Body of pancreas (tissue), 4 donors: ENCODE measurements at places on chromosomes 1 and 21. TPM values are rescaled to one million over a fixed set of nuclear protein-coding genes. Genes with fewer than 3 reads are reported as not detected.

- H3K36me3 ChIP-seq: no peaks in the 10 kb centered on the region
Measured at GRCh38 chr1:28718586-28719331, 18.0 kb upstream of the YTHDF2 start.

- H3K36me3 ChIP-seq: no peaks in the 10 kb centered on the region
- DNase-seq: no peak
- H3K27me3 ChIP-seq: no peaks in the 10 kb centered on the region
Measured at GRCh38 chr1:111882559-111882958, 106.9 kb downstream of the KCND3 start.

- peak overlapping the region; percentile 46 for H3K27ac ChIP-seq
- peak; percentile 89 for DNase-seq
- H3K4me1 ChIP-seq: peaks cover 8% of the 10 kb centered on the region
Measured at GRCh38 chr21:31629972-31630711, 29.4 kb upstream of the SOD1 start.

DNA sequence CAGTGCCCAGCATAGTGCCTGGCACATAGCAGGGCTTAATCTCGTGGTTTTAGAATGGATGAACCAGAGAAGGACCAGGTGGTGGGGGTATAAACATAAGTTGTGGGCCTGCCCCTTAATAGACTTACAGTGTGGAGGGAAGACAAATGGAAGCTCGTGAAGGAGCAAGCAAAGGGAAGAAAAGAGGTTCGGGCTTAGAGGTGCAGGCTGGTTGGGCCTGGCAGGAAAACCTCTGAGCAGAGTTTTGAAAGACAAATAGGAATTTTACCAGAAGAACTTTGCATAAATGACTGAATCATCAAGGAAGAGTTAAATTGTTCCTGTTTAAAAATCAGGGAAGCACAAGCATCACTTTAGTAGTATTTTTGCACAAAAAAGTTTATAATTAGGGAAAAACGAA is 4.5 kb downstream of the RHOU start:
- no peak for DNase-seq
- H3K27me3 ChIP-seq: no peaks in the 10 kb centered on the region
- H3K36me3 ChIP-seq: peaks cover 6% of the 10 kb centered on the region
- H3K27ac ChIP-seq: no peak overlapping the region
- no peak overlapping the region for H3K4me3 ChIP-seq
- H3K4me1 ChIP-seq: peaks cover 31% of the 10 kb centered on the region

DNA sequence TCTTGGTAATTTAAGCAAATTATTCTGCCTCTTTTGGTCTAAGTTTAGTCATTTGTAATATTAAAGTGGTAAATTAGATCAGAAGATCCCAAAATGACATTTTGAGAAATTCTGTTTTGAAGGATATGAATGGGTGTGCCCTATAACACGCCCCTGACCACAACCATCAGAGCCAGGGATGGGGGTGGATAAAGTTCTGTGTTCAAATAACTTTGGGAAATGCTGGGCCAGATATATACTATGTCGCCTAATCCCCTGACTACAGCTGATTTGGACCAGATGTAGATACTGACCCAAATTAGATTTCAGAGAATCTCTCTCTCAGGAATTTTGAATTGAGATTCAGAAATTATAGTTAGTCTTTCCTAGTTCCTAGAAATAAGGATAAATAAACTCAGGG is 21.2 kb upstream of the EDEM3 start:
- no peak overlapping the region for H3K4me3 ChIP-seq
- H3K27ac ChIP-seq: no peak overlapping the region
- H3K36me3 ChIP-seq: no peaks in the 10 kb centered on the region
- DNase-seq: no peak
- no peaks in the 10 kb centered on the region for H3K27me3 ChIP-seq

GRCh38 chr1:239861985-239862384 is 229.7 kb upstream of the FMN2 start:
- H3K36me3 ChIP-seq: no peaks in the 10 kb centered on the region
- H3K27me3 ChIP-seq: no peaks in the 10 kb centered on the region
- no peak overlapping the region for H3K27ac ChIP-seq
- H3K4me3 ChIP-seq: no peak overlapping the region

DNA sequence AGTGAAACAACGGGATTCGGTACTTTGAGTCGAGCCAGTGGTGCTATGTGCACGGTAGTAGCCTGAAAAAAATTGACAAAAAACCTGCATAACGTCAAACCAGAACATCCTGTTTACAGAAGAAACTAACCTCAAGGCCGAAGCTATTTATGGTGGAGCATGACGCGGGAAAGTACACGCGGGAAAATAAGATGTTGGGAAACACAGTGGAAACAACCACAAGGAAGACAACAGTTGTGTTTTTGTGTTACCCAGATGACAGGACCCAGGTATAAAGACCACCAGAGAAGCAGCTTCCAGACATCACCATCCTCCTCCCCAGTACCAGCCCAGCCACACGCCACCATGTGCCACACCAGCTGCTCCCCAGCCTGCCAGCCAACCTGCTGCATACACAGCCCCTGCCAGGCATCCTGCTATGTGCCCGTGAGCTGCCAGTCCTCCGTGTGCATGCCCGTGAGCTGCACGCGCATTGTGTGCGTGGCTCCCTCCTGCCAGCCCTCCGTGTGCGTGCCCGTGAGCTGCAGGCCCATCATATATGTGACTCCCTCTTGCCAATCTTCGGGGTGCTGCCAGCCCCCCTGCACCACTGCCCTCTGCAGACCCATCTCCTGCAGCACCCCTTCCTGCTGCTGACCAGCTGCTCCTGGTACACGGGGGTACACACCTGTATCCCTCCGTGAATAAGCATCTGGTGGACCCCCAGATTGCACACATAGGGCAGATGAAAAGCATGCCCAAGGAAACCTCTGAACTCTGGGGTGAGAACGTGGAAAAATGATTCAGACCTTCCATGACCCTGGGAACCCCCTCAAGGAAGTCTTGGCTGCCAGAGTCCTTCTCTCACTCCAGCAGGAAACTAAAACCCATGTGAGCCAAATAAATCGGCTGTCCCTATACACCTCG is at the start of gene KRTAP12-3:
Gene KRTAP12-3, plus strand, starts transcription at position 298 of the 906 bp plus-strand sequence. Its CDS starts 48 bp downstream, at position 346.
- no peak within 1 kb of the TSS for H3K27ac ChIP-seq
- no peaks in the 10 kb centered on the region for H3K4me1 ChIP-seq
- H3K36me3 ChIP-seq: no peaks in the 10 kb centered on the region
- no peak for DNase-seq
- no peaks in the 10 kb centered on the region for H3K27me3 ChIP-seq

GRCh38 chr1:88673446-88673845 is 10.6 kb upstream of the PKN2 start:
- no peak overlapping the region for H3K4me3 ChIP-seq
- H3K36me3 ChIP-seq: no peaks in the 10 kb centered on the region
- no peak for DNase-seq

Gene PLA2G2C
- not detected for total RNA-seq

Gene CHIT1
- 0.26 TPM for total RNA-seq

Gene DMBX1
- not detected for total RNA-seq

DNA sequence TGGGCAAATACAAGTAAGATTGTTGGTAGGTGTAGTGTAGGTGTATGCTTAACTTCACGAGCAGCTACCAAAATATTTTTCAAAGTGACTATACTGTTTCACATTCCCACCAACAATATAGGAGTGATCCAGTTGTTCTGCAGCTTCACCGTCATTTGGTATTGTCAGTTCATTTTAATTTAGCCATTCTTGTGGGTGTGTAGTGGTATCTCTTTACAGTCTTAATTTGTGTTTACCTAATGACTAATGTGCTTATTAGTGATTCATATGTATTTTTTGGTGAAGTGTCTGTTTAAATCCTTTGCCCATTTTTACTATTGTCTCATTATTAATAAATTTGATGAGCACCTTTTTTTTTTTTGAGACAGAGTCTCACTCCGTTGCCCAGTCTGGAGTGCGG is 35.4 kb downstream of the RCSD1 start:
- H3K4me3 ChIP-seq: no peak overlapping the region
- no peaks in the 10 kb centered on the region for H3K27me3 ChIP-seq
- no peaks in the 10 kb centered on the region for H3K4me1 ChIP-seq
- no peak overlapping the region for H3K27ac ChIP-seq

- DNase-seq: no peak
- H3K4me1 ChIP-seq: no peaks in the 10 kb centered on the region
- H3K4me3 ChIP-seq: no peak overlapping the region
- no peak overlapping the region for H3K27ac ChIP-seq
Measured at GRCh38 chr1:243525085-243525487, 269.2 kb downstream of the SDCCAG8 start.

- H3K4me1 ChIP-seq: peaks cover 11% of the 10 kb centered on the region
- no peak overlapping the region for H3K4me3 ChIP-seq
- H3K27me3 ChIP-seq: no peaks in the 10 kb centered on the region
- no peak for DNase-seq
Measured at GRCh38 chr1:244758708-244759107, 76.8 kb upstream of the COX20 start.

DNA sequence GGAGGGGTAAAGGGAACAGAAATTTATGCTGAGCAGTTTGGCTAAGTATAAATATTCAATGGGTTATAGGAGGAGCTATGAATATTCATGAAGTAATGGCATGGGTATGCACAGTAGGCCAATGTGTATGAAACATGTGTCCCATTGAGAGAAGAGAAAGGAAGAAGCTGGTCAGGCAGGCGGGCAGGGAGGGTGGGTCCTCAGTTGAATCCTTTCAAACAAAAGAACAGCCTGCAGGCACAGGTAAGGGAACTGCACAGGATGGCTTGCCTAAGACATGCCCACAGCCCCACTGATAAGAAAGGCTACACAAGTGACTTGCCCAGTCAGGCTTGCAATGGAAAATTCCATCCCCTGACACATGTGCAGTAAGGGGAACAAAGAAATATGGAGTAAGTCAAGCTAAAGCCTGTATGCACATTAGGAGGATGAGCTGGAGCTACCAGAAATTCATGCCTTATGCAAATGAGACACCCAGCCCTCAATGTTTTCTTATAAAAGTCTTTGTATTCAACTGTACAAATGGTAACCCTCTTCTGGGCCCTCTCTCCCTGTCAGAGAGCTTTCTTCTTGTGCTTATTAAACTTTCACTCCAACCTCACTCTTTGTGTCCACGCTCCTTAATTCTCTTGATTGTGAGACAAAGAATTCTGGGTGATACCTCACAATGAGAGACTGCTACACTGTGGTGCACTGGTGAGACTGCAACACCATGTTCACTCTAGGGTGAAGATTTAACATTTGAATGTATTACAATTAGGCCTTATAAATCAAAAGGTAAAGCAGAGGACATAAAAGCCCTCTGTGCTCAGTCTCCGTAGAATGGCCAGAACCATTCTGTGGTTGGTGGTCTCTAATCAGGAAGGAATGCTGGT is 96.5 kb downstream of the ATP1B1 start:
- no peak for DNase-seq
- no peak overlapping the region for H3K27ac ChIP-seq
- H3K27me3 ChIP-seq: no peaks in the 10 kb centered on the region

Gene ATPAF1
- 33.0 TPM for total RNA-seq

Gene C1orf56
- total RNA-seq: 5.7 TPM

GRCh38 chr1:24619376-24619775 is 23.7 kb upstream of the SRRM1 start:
- no peak overlapping the region for H3K4me3 ChIP-seq
- H3K4me1 ChIP-seq: peaks cover 4% of the 10 kb centered on the region
- DNase-seq: peak; percentile 15

- DNase-seq: no peak
- no peak overlapping the region for H3K4me3 ChIP-seq
Measured at GRCh38 chr1:232316864-232317263, 313.1 kb downstream of the SIPA1L2 start.

DNA sequence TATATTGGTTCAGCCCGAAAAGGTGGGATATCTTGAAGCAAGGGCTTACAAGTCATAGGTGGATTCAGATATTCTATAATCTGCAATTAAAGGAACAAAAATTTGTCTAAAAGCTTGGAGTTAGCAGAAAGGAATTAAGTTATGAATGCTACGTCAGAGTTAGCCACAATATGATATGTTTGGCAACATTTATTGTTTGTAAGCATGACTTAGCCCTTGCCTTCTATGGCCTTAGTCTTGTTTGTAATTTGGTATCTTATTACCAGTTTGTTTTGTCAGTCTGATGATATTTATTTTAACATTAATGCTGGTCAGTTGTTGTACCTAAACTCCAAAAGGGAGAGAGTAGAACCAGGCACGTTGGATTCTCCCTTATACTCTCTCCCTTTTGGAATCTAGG is 43.1 kb upstream of the SUCO start:
- H3K27ac ChIP-seq: no peak overlapping the region
- H3K4me3 ChIP-seq: no peak overlapping the region

Gene COL6A1
- total RNA-seq: 314 TPM

Gene TTC34
- under 0.01 TPM for total RNA-seq

DNA sequence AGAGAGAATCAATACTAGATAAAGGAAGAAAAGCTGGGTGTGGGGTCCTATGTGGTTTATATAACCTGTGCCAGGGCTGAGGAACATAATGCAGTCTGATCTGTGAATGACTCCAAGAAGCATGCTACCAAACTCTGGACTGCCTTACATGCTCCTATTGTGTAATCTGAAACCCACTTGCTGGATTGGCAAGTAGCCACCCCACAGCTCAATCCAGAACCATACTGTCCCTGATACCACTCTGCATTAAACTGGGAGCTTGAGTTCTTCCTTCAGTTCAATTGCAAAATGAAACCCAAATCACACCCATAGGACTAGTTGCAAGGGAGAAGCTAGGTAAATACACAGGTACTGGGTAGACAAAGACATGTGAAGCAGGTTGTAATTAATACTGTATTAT is 115.4 kb upstream of the NEGR1 start:
- H3K27me3 ChIP-seq: no peaks in the 10 kb centered on the region
- no peak for DNase-seq
- H3K27ac ChIP-seq: no peak overlapping the region
- no peaks in the 10 kb centered on the region for H3K36me3 ChIP-seq

DNA sequence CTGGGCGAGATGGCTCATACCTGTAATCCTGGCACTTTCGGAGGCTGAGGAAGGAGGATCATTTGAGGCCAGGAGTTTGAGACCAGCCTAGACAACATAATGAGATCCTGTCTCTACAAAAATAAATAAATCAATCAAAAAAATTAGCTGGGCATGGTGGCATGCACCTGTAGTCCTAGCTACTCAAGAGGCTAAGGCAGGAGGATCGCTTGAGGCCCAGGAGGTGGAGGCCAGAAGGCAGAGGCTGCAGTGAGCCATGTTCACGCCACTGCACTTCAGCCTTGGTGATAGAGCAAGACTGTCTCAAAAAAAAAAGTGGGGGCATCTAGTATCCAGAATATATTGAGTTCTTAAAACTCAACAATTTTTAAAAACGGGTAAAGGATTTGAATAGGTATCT is 6.0 kb downstream of the TUT4 start:
- H3K27me3 ChIP-seq: no peaks in the 10 kb centered on the region
- H3K4me1 ChIP-seq: peaks cover 16% of the 10 kb centered on the region
- no peak for DNase-seq
- H3K27ac ChIP-seq: no peak overlapping the region
- H3K36me3 ChIP-seq: no peaks in the 10 kb centered on the region

GRCh38 chr1:159054427-159054826 is 22.1 kb downstream of the AIM2 start:
- H3K4me1 ChIP-seq: no peaks in the 10 kb centered on the region
- no peak for DNase-seq
- no peak overlapping the region for H3K27ac ChIP-seq

Gene AMY1A
- not detected for total RNA-seq

- no peak overlapping the region for H3K4me3 ChIP-seq
- peaks cover 24% of the 10 kb centered on the region for H3K36me3 ChIP-seq
- H3K27me3 ChIP-seq: no peaks in the 10 kb centered on the region
- peaks cover 8% of the 10 kb centered on the region for H3K4me1 ChIP-seq
Measured at GRCh38 chr1:200121421-200121820, 93.9 kb downstream of the NR5A2 start.

Gene CELA2A
- total RNA-seq: 4,384 TPM

- H3K27ac ChIP-seq: no peak overlapping the region
- H3K4me3 ChIP-seq: no peak overlapping the region
- DNase-seq: no peak
- H3K27me3 ChIP-seq: no peaks in the 10 kb centered on the region
Measured at GRCh38 chr1:219928791-219929118, 398 bp upstream of the SLC30A10 start.
